ENCODE measurements at places on chromosomes 2 and 18.

- no peak for DNase-seq
Observed at GRCh38 chr18:63511285-63511684, 30.9 kb upstream of the SERPINB12 start.

GRCh38 chr2:239674101-239674980, 273.5 kb upstream of the HDAC4 start:
- DNase-seq: no peak

- no peak for DNase-seq
Observed at GRCh38 chr2:239163688-239164334, 237.0 kb downstream of the HDAC4 start.

GRCh38 chr2:237260686-237261085, 153.3 kb downstream of the COL6A3 start:
- no peak for DNase-seq

DNA sequence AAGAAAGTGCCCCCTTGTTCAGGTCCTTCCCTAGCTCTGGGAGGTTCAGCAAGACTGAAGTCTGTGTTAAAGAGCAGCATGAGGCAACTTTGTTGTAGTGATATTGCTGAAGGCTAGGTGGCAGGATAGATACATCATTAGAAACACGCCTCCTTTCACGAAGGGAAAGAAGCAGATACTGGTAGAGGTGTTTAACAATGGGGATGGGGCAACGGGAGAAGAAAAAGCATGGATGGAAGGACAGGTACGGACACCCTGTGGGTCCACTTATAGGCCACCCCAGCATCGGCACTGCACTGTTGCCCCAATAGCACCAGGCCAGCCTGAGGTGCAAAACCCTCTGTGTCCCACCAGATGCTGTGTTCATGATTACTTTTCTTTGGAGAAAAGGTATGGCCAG, 3.5 kb upstream of the IGFBP5 start:
- DNase-seq: peak; percentile 12

DNA sequence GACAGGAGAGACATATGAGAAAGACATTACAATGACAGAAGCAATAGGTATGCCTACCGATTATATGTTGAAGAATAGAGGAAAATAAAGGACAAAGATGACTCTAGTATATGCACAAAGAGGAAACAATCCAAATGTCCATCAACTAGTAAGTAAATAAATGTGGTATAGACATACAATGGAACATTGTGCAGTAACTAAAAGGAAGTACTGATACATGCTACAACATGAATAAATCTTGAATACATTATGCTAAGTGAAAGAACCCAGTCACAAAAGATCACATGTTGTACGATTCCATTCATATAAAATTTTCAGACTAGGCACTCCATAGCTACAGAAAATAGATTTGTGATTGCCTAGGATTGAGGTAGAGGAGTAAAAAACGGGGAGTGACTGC, 28.5 kb upstream of the PGAP1 start:
- DNase-seq: no peak

DNA sequence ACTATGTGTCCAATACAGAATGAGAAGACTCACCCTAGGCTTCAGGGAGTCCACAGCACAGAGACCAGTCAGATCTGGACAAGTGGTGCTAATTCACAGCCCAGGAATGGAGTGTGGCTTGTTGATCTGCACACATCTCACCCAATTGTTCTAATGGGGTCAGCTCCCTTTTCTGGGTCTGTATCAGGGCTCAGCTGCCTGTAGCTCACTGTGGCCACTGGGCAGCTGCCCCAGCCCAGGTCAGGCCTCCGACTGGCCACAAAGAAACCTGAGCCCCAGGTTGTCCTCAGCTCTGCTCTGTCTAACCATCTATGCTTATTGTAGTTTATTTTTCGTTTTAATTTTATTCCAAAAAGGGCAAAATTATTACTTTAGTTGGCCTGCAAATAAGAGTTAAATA, 202.3 kb upstream of the RAB6C start:
- DNase-seq: no peak

DNA sequence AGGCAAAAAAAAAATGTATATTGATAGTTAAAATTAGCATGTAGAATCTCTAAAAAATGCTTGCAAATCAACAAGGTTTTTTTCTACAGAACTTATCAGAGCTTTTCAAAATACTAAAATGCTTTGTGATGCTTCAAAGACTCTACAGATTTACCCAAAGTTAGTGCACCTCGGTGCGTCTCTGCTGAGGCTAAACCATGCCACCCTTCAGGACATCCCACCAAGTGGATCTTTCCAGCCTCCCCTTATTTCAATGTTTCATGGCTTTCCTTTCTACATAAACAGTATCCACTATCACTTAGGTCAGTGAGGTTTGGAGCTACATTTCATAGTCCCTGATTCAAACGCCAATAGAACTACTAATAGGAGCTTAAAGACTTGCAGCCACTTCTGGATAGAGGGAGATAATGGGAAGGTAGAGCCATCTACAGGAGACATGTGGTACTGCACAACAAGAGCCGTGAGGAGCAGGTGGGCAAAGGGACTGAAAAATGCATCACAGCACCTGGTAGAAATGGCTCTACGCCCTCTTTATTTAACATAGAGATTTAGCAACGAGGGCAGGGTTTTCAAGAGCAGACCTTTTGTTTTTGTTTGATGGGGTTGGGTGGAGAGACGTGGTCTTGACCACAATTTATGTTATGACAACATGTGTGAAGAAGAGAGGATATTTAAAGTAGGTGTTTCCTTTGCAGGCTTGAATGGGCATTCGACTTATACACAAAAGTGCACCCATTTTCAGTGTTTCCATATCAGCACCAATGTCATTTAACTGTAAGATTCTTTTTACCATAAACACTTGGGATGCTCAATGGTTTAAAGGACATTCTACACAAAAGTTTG, 56.1 kb upstream of the SLC35G4 start:
- peak; percentile 48 for DNase-seq

DNA sequence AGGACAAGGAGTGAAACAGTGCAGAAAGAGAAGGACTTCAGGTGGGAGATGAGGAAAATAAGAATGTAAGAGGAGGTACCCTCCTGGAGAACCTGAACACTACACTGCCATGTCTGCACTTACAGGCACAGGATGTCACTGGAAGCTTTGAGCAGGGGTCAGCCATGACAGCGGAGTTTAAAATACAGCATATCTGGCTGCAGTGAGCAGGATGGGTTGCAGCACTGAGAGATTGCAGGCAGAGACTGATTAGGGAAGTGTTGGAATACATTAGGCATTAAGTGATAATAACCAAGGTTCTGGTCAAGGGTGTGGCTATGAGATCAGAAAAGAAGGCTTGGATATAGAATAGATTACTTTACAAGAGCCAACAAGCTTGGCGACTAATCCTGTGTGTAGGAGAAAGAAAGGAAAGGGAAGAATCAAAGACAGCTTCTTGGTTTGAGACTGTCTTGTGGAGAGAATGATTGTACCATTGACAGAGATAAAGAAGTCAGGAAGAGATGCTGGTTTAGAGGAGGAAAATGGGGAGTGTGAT, 171.1 kb upstream of the RBMS1 start:
- no peak for DNase-seq

DNA sequence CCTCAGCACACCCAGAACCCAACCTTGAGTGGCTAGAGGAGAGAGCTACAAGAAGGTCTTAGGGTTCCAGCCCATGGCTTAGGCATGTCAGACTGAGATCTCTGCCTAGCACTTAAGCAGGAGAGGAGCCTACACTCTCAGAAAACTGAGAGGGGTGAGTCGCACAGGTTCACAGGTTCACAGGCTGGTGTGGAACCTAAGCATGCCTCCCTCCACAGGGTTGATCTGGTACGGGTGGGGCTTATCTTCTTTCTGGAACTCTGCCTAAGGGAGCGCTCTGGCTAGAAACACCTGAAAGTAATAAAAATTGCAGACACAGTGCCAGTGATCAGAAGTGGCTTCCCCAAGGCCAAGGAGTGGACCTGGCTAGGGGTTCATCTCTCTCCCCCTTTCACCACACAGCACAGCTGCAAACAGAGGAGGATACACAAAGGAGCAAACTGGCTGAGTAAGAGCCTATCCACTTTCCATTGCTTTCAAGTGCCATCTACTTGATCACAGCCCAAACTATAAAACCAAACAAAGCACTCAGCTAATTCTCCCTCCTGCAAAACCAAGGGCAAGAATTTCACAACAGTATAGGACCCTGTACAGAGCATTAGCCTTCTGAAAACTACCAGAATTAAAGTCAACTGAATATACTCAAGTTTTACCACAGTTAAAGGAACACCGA, 481.9 kb upstream of the SETBP1 start:
- no peak for DNase-seq

DNA sequence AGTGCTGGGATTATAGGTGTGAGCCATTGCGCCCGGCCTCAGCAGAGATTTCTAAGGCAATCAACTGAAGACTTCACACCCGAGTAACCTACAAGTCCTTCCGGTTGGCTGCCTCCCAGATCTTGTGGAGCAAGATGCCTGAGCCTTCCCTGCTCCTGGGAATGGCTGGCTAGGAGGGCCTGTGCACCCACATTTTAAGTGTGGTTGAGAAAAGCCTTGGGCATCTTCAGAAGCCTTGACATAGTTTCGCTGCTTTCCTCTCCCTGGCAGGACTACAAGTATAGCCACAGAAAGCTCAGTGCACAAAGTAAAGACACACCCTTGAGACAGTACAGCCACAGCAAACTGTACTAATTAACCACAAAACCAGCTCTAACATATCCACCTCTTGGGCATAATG, 35.2 kb downstream of the E2F6 start:
- no peak for DNase-seq

DNA sequence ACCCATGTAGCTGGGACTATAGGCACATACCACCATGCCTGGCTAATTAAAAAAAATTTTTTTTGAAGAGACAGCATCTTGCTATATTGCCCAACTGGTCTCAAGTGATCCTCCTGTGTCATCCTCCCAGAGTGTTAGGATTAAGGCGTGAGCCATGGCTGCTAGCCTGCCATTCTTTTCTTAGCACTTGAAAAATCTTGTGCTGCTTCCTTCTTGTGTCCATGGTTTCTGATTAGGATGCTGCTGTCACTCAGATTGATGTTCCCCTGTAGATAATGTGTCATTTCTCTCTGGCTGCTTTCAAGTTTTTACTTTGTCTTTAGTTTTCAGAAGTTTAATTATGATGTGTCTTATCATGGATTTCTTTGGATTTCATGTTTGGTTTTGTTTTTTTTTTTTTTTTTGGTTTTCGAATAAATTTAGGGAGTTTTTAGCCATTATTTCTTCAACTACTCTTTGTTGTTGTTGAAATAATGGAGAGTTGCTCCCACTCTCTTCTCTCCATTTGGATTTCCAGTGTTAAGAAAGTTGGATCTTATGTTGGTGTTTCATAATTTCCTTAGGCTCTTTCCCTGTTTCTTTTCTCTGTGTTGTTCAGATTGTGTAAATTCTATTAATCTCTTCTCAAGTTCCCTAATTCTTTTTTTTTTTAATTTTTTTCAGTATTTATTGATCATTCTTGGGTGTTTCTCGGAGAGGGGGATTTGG, 2.5 kb downstream of the ATP9B start:
- no peak for DNase-seq

- DNase-seq: no peak
Observed at GRCh38 chr2:204655626-204656025, 110.4 kb downstream of the PARD3B start.

DNA sequence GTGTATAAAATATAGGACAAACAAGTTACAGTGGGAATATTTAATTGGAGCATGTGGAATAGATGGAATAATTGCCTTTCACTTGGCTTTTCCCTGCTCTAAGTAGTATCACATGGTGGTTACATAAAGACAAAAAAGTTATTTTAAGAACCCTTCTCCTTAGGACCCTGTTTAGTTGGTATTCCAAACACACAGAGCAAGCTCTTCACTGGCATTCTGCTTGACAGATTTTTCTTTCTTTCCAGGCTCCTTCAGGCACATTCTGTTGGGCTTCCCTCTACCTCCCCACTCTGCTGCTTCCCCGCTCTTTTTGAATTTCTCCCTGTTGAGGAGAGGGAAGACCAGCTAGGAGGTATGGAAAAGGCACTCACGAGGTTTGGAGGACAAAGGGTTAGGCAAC, 29.0 kb upstream of the DARS1 start:
- DNase-seq: no peak

- DNase-seq: no peak
Observed at GRCh38 chr2:47357483-47357882, 45.5 kb upstream of the MSH2 start.

- DNase-seq: no peak
Observed at GRCh38 chr18:13388586-13389490, 170.3 kb downstream of the LDLRAD4 start.

DNA sequence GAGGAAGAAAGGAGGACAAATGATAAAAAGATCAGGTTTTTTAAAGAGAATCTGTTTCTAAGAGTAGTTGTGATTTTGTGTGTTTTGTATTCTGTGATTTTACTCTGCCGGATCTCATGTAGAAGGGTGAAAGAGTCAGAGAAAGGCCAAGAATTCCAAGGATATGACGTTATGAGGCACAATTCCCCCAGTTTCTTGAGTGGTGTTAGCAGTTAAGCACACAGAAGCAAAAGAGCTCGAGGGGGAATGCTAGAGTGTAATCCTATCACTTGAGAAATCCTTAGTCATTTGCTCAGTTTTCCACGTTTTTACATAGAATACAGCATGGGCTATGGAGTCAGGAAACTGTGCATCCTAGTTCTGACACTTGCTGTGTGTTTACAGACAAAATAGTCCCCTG, 34.8 kb downstream of the METTL4 start:
- DNase-seq: no peak

DNA sequence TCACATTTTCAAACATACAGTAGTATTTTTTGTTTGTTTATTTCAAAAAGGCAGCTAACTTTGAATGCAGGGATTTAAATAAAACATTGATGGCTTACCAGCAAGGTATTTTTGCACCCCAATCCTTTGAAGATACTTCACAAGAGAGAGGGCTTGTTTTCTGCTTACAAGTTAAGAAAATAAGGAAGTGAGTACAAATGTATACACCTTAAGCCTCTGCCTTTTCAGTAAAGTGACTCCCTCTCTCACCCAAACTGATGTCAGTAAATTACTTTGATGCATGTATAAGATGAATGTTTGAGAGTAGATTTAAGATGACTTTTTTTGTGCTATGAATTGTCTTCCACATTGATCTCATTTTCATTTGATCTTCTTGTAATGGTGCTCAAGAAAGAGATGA, 820.0 kb downstream of the CPS1 start:
- no peak for DNase-seq

DNA sequence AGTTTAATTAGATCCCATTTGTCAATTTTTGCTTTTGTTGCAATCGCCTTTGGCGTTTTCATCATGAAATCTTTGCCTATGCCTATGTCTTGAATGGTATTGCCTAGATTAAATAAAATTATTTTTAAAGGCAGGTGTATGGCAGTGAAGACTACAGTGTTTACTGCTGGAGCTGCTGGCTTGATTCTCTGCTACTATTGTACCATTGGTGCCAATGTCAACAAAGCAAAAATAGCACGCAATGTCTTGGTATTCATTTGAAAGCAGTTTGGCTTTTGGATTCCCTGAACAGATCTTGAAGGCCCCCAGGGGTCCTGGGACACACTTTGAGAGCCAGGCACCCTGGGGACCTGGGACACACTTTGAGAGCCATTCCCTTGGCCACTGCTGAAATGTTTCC, 125.4 kb upstream of the ACKR3 start:
- no peak for DNase-seq

DNA sequence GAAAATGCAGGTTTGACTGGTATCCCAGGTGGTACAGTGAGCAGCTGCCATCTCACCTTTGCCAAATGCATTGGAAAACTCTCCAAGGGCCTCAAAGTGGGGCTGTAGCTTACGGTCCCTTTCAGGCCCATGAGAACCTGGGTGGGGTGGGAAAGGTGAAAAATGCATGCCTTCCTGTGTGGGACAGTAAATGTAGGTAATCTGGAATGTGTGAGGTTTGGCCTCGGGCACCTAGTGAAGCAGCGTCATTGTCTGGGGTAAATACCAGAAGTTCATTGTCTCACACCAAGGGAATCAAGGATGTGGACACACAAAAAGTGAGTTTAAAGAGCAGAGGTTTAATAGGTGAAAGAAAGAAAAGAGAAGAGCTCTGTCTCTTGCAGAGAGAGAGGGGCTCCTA, 36.6 kb downstream of the TIMM21 start:
- DNase-seq: no peak

Data from CD4-positive, alpha-beta T cell treated with Interleukin-12 subunit alpha and Interleukin-12 subunit beta, for 1 hour (primary cell).